Globus pallidus (tissue), 1 donor: ENCODE measurements at places on chromosomes 12 and 14.
A peak's percentile ranks its signal among the peaks of the same experiment; 100 is the strongest.

GRCh38 chr14:55832122-55832911, 252.3 kb downstream of the KTN1 start:
- DNase-seq: no peak

DNA sequence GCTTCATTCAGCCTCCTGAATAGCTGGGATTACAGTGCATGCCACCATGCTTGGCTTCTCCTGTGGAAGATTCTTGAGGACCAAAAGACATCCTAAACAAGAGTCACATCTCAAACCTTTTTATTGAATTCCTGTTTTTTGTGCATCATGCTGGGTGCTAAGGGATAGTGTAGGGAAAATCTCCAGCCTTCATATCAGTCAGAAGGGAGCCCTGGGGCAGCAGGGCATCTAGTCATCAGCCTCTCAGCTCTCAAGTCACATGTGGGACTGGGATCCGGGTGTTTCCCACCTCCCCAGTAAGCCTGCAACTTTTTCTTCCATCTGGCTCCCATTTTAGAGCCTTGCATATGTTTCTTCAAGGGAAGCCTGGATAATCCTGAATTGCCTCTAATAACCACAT, 25.1 kb upstream of the OASL start:
- no peak for DNase-seq

- no peak for DNase-seq
These were observed 23.5 kb downstream of the FGF23 start for GRCh38 chr12:4356041-4356327.

GRCh38 chr12:132275110-132275531, 54.3 kb downstream of the GALNT9 start:
- DNase-seq: no peak

- DNase-seq: no peak
These were observed 51.0 kb downstream of the FGD4 start for GRCh38 chr12:32450363-32450762.

DNA sequence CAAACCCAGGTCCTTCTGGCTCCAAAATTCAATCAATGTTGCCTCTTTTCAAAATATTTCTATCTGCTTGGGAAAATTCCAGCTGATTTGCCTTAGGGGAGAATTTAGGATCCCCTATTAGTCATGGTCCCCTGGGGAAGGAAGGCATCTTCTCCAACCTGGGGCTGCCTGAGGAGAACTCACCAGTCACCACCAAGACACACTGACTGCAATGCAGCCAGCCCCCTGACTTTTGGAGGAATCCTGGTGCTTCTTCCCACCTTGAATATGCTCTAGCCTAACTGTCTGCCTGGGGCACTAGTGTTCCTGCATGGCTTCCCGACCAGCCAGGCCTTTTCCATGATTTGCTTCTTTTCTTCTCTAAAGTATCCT, 71.8 kb upstream of the BCL2L14 start:
- DNase-seq: no peak

DNA sequence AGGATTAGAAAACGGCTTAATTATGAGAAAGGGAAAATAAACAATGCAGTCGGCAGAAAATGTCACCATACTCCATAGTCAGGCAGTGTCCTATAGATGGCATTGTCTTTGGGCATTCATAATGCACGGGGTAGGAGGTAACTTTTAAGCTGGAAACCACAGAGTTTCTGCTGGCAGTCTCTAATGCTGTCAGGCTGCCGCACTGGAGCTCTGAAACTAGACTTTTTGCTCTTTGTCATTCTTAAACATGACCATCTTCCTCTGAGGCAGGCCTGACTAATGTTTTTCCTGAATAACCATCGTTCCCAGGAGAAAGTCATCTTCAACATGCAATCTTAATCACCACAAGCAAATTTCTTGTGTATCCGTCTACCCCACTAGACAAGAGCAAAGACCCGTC, 108.8 kb downstream of the ETNK1 start:
- DNase-seq: no peak

DNA sequence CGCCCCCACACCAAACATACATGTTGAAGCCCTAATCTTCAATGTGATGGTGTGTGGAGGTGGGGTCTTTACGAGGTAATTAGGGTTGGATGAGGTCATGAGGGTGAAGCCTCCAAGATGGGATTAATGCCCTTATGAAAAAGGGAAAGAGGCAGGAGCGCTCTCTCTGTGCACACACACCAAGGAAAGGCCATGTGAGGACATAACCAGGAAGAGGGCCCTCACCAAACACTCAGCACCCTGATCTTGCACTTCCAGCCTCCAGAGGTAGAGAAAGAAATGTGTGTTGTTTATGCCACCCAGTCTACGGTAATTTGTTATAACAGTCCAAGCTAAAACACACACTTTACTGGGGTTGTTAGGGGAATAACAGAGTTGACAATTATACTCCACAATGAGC, 14.6 kb upstream of the PITPNM2 start:
- DNase-seq: no peak

DNA sequence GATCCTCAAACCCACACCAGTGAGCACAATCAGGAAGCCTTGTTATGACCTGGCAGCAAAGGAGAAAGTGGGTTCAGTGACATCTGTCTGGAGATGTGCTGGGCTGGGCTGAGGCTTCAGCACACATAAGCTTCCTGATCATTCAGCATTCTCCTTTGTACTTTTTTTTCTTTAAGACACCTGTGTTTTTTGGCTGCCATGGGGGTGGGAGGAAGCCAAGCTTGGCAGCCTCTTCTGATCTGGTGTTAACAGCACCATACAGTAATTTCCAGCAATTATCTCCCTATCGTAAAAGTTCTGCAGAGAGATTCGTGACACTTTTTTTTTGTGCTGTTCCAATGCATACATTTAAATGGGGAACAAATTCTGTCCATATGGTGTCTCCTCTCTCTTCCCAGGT, 38.9 kb upstream of the RASSF3 start:
- no peak for DNase-seq

DNA sequence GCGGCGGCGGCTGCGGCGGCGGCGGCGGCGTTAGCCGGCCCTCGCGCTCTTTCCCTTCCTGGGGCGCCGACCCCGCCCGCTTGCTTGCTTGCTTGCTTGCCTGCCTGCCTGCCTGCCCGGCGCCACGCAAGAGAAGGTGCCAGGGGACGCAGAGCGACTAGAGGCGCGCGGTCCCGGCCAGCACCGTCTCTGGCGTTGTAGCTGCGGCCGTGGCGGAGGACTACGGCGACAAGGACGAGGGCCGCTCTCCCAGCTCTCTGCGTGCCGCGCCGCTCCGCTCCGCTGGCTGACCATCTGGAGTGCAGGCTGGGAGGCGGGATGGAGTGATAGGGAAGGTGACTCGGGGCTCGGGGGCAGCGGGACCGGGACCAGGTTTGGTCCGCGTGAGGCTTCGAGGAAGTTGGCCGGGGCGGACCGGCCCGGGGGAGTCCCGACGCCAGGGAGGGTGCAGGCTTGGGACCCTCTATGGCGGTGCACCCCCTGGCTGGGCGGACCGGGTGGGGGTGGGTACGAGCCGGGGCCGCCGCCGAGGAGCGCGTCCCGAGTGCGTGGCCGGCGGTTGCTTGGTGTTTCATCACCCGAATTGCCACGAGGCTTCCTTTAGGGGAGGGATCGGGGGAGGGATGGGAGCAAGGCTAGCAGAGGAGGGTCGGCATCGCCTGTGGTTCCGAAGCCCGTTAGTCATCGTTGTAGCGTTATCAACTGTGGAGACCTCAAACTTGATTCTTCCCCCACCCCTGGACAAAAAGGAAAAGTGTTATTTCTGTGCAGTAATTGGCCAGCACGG, 471 bp downstream of the XPOT start:
- peak; percentile 39 for DNase-seq

DNA sequence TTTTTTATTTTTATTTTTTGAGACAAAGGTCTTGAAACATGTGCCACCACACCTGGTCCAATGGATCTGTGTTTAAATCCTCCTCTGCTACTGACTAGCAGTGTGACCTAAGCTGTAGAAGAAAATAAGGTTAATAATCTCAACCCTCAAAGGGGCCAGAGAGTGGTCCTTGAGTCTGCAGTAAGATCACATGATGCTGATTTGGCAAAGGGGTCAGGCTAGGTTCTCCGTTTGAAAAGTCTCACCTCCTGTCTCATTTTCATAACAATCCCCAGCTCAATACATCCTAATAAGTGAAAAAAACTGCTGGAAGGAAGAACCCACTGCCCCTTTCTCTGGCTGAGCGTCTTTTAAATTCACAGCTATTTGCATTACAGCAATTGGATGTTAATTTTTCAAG, 8.0 kb upstream of the TEP1 start:
- no peak for DNase-seq

DNA sequence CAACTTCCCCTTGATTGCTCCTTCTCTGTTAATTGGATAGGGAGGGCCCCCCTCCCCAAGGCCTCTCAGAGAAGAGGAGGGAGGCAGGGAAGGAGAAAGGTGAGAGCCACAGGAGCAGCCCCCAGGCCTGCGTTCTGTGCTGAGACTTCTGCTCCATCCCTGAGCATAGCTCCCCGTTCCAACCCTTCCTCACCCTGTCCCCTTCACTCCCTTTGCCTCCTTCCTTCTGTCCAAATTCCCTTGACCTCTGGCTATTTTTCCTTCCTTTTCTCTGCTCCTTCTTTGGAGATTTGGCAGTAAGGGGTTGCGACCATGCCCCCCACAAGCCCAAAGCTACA, 788 bp upstream of the ASIC1 start:
- DNase-seq: no peak

- peak; percentile 26 for DNase-seq
These were observed 134.2 kb downstream of the SMOC1 start for GRCh38 chr14:70013271-70013873.

DNA sequence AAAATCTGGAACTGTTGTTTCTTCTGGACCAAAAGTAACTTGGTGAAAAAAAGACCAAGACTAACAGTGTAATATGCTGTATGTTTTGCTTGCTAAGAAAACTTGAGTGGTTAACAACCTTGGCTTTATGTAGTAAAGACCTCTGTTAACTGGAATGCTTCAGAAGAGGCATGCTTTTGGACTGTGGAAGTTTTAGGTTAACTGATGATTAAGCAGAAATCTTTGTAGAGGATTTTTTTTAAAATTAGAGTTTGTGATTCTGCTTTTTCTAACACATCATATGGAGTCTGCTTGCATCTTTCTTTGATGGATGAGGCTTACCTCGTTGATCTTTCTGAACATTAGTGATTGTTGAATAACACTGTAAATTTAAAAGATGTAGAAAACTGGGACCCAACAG, 17.5 kb downstream of the PELI2 start:
- DNase-seq: no peak

GRCh38 chr12:91562476-91562875, 379.9 kb upstream of the DCN start:
- no peak for DNase-seq

- DNase-seq: peak; percentile 5
These were observed 1124.7 kb downstream of the FLRT2 start for GRCh38 chr14:86654558-86655184.

GRCh38 chr12:103308396-103308795, 187.4 kb downstream of the C12orf42 start:
- no peak for DNase-seq

GRCh38 chr12:117202033-117202432, 11.8 kb upstream of the FBXO21 start:
- no peak for DNase-seq

- DNase-seq: no peak
These were observed 34.9 kb upstream of the CTDSP2 start for GRCh38 chr12:57881475-57881874.

DNA sequence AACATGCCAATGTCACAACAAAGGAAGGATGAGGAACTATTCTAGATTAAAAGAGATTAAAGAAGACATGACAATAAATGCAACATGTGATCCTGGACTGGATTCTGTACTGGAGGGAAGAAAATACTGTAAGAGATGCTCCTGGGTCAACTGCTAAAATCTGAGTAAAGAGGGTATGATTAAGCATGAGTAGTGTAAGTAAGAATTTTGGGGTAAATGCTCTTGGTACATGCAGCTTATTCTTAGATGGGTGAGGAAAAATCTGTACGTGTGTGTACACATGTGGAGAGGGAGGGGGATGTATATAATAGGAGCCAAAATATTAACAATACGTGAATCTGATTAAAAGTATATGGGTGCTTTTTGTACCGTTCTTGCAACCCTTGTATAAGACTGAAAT, 66.0 kb downstream of the CDC42BPB start:
- DNase-seq: no peak

GRCh38 chr12:15497671-15498292, 175.5 kb downstream of the PTPRO start:
- no peak for DNase-seq

GRCh38 chr12:59036973-59037762, 116.9 kb upstream of the LRIG3 start:
- no peak for DNase-seq

- no peak for DNase-seq
These were observed 207.3 kb downstream of the SSPN start for GRCh38 chr12:26402648-26403047.

DNA sequence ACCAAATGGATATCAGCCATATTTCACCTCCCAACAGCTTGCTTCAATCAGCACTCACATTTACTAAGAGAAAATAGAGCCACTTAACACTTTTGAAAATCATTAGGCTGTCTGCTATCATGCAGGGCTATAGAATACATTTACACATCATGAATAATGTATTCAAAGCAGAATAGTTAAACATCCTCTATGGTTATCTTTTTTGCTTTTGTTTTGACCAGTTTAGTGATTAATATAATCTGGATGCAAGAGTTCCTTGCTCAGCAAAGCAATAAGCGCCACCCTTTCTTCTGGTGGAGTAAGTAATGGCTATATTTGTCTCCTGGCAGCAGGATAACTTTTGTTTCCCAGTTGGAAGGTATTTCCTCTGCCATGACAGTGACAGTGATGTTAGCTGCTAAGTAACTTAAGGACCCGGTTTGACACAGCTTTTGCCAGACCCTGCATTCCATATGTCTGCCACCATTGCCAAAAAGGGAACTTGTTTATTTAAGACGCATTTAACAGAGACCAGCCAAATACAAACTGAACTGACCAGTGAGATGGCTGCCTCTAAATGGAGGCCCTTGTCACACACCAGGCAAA, 70.3 kb upstream of the NR2C1 start:
- DNase-seq: no peak

GRCh38 chr14:73233564-73233963, 3.7 kb upstream of the PAPLN start:
- DNase-seq: no peak

GRCh38 chr12:42119085-42119633, 25.5 kb downstream of the GXYLT1 start:
- no peak for DNase-seq

GRCh38 chr14:71060274-71060673, 153.0 kb downstream of the PCNX1 start:
- no peak for DNase-seq

- no peak for DNase-seq
These were observed 71.4 kb downstream of the AKAP6 start for GRCh38 chr14:32400480-32400879.

- peak; percentile 17 for DNase-seq
These were observed 1.3 kb upstream of the OR4M1 start for GRCh38 chr14:19771895-19772430.

GRCh38 chr14:99148131-99148530, 123.9 kb downstream of the BCL11B start:
- DNase-seq: no peak
